Activated CD8-positive, alpha-beta T cell treated with anti-CD3 and anti-CD28 coated beads for 36 hours (primary cell): ENCODE measurements at places on chromosomes 1 and 21.

DNA sequence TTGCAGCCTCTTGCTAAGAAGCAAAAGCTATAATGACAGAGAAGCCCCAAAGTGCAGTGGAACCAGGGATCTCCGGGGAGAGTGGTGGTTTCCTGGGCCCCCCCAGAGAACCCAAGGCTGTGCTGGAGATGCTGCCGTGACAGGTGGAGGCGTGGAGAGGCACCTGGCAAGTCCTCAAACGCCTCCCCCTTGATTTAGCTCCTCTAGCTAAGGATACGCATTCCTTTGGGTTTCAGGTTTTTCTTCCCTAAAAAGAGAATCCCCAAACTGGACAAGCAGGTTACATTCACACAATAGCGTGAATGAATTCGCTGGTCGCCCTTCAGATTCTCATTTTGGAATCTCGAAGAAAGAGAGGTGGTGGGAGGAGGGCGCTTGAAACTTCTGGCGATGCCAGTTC is 853 bp upstream of the ATP1A1 start:
- peak overlapping the region; percentile 71 for H3K4me3 ChIP-seq
- H3K4me1 ChIP-seq = peaks cover 31% of the 10 kb centered on the region
- H3K36me3 ChIP-seq = peaks cover 22% of the 10 kb centered on the region
- peaks cover 2% of the 10 kb centered on the region for H3K27me3 ChIP-seq
- no peak for DNase-seq

DNA sequence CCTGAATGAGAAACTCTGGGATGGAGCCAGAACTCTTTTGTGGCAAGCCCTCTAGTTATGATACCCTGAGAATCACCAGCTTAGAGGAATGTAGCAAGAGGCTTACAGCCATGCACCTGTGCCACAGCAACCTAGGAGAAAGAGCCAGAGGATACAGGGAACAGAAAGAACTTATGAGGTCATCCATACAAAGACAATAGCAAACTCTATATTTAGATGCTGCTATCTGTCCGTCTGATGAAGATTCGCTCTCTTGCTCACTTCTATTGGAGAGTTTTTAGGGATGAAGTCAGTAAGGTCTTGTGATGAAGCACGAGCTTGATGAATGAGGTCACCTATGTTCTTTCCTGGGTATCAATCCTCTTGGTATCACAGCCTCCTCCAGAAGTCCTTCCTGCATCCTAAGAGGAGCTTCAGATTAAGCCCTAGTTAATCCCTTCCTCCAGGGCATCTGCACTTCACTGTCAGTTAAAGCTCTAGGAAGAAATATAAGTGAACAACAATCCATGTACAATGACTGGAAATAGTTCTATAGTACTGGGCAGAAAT is 185.6 kb downstream of the DAB1 start:
- DNase-seq = no peak
- no peaks in the 10 kb centered on the region for H3K36me3 ChIP-seq
- no peak overlapping the region for H3K4me3 ChIP-seq
- peaks cover 7% of the 10 kb centered on the region for H3K27me3 ChIP-seq

GRCh38 chr1:108644984-108645383 is 15.9 kb downstream of the HENMT1 start:
- H3K4me3 ChIP-seq = peak overlapping the region; percentile 55
- peak; percentile 62 for DNase-seq
- H3K4me1 ChIP-seq = peaks cover 66% of the 10 kb centered on the region

DNA sequence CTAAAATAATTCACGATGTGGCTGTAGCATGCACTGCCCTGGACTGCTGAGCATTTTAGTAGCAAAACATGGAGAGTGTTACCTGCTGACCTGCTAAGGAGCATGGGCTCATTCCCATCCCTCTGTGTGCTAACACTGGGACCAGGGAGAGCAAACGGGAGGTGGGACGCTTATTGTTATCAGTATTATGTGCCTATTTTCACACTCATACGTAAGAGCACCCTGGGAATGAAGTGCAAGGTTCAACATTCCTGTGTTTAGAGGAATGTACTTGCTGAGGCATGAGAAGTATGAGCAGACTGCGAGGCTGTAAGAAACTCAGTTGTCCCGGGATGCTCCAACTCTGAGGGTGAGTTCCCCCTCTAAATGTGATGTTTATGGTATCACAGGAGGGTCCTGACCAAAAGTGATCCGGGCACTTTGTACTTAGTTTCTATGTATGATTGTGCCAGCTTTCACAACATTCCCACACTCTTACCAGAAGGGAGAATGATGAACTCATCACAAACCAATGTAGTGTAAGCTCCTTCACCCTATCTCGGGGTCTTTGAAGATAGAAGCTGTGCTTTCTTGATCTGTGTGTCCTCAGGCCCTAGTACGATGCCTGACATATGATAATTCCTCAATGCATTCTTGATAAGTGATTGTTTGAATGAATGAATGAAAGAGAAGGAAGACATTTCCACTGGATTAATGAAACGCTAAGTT is 164.8 kb downstream of the KCNJ6 start:
- H3K27ac ChIP-seq = no peak overlapping the region
- no peaks in the 10 kb centered on the region for H3K4me1 ChIP-seq
- H3K27me3 ChIP-seq = peaks cover 6% of the 10 kb centered on the region
- no peak for DNase-seq

DNA sequence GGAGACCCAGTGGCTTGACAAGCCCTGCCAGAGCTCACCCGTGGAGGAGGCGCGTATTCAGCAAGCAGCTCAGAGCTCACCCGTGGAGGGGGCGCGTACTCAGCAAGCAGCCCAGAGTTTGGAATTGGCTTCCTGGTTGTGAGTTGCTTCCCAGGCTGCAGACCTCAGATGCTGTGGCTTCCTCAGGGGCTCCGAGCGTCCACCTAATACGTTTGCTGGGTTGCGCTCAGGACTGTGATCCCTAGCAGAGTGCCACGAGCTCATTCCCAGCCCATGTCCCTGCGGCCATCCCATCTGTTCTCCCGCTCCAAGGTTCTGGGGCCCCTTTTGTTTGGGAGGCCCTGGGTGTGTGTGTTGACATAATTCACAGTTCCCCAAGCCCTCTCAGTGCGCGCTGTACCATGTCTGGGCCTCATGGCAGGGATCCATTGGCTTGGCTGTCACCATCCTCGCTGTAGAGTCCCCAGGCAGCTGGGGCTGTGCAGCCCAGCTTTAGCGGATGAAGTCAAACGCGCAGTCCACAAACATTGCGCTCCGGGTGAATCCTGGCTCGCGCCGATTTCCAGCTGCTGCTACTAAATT is 3.6 kb downstream of the AJAP1 start:
- H3K4me1 ChIP-seq = peaks cover 17% of the 10 kb centered on the region
- peaks cover 28% of the 10 kb centered on the region for H3K27me3 ChIP-seq
- no peak for DNase-seq
- H3K36me3 ChIP-seq = no peaks in the 10 kb centered on the region
- no peak overlapping the region for H3K27ac ChIP-seq

DNA sequence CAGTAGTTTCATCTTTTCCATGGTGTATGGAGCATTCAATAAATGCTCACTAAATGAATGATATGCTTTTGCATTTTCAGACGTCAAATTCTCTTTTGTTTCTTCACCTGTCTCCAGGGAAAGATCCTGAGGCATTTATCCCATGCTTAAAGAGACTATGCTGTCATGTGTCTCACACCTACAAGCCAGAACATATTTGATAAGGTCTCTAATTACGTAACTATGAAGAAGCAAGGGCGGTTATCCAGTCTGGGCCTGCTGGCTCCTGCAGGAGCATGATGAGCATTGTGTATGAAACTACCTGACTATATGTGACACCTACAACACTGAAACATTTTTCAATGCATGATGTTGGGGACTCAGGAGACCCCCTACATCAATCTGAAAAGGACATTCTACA is 51.8 kb downstream of the FBXO42 start:
- peaks cover 27% of the 10 kb centered on the region for H3K36me3 ChIP-seq
- no peak overlapping the region for H3K4me3 ChIP-seq

- H3K27ac ChIP-seq = peak overlapping the region; percentile 73
- no peaks in the 10 kb centered on the region for H3K27me3 ChIP-seq
- H3K36me3 ChIP-seq = peaks cover 1% of the 10 kb centered on the region
Observed at GRCh38 chr1:235270625-235271024, 57.4 kb downstream of the ARID4B start.

DNA sequence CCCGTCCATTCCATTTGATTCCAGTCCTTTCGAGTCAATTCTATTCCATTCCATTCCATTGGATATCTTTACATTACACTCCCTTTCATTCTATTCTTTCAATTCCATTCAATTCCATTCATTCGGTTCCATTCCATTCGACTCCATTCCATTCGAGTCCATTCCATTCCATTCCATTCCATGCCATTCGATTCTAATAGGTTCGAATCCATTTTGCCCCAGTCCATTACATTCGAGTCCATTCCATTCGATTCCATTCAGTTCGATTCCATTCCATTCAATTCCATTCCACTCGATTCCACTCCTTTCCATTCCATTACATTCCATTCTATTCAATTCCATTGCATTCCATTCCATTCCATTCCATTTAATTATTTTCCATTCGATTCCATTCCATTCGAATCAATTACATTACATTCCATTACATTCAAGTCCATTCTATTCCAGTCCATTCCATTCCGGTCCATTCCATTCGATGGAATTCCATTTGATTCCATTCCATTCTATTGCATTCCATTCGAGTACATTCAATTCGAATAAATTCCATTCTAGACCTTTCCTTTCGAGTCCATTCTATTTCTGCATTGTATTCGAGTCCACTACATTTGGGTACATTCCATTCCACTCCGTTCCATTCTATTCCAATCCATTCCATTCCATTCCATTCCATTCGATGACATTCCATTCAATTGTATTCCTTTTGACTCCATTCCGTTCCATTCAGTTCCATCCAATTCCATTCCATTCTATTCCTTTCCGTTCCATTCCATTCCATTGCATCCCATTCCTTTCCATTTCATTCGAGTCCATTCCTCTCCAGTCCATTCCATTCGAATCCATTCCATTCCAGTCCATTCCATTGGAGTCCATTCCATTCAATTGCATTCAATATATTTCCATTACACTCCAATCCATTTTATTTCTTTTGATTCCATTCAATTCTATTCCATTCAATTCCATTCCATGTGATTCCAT is 2604.8 kb upstream of the TPTE start:
- no peak overlapping the region for H3K27ac ChIP-seq
- H3K4me1 ChIP-seq = no peaks in the 10 kb centered on the region
- H3K4me3 ChIP-seq = no peak overlapping the region
- DNase-seq = no peak

DNA sequence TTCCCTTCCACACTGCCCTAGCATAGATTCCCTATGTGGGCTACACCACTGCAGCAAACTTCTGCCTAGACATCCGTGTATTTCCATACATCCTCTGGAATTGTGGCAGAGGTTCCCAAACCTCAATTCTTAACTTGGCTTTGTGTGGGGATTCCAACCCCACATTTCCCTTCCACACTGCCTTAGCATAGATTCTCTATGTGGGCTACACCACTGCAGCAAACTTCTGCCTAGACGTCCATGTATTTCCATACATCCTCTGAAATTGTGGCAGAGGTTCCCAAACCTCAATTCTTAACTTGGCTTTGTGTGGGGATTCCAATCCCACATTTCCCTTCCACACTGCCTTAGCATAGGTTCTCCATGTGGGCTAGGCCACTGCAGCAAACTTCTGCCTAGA is 31.4 kb downstream of the ZNF670 start:
- H3K36me3 ChIP-seq = peaks cover 63% of the 10 kb centered on the region
- H3K27me3 ChIP-seq = no peaks in the 10 kb centered on the region
- H3K4me3 ChIP-seq = no peak overlapping the region
- no peaks in the 10 kb centered on the region for H3K4me1 ChIP-seq

GRCh38 chr1:240293706-240294105 is 202.0 kb downstream of the FMN2 start:
- H3K4me3 ChIP-seq = no peak overlapping the region
- H3K27me3 ChIP-seq = no peaks in the 10 kb centered on the region
- H3K36me3 ChIP-seq = no peaks in the 10 kb centered on the region
- H3K27ac ChIP-seq = no peak overlapping the region

- H3K4me3 ChIP-seq = no peak overlapping the region
- no peaks in the 10 kb centered on the region for H3K27me3 ChIP-seq
- no peak overlapping the region for H3K27ac ChIP-seq
- peaks cover 13% of the 10 kb centered on the region for H3K4me1 ChIP-seq
Observed at GRCh38 chr1:245311887-245312536, 157.2 kb downstream of the KIF26B start.

DNA sequence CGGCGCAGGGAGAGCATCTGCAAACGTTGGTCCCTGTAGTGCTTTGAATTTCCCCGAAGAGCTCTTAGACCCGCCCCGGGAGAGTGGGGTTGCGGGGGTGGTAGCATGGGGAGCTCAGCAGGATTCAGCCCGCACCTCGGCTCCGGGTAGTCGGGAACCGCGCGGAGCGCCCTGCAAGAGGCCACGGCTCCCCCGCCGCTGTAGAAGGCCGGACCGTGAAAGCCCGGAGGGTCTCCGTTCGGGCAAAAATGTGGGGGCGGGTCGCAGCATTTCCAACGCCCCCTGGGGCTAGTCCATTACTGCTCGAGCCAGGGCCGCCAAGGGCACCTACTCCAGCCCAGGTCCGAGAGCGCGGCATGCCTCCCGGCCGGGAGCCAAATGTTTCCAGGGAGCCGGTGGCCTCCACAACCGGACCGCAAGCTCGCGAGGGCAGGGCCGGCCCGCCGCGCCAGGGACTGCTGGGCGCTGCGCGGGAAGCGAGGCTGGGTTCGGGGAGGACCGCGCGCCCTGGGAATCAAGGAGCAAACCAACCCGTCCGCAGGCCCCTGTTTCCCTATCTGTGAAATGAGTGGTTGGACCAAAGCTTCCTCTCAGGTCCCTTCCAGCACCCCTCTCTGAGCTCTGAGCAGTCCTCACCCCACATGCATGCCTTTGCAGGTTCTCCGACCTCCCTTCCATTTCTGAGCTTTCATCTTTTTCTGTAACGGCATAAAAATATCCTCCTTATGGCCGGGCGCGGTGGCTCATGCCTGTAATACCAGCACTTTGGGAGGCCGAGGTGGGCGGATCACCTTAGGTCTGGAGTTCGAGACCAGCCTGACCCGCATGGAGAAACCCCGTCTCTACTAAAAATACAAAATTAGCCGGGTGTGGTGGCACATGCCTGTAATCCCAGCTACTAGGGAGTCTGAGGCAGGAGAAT is 775 bp upstream of the TMEM63A start:
- no peaks in the 10 kb centered on the region for H3K27me3 ChIP-seq
- H3K4me3 ChIP-seq = peak overlapping the region; percentile 76
- peaks cover 42% of the 10 kb centered on the region for H3K4me1 ChIP-seq
- peaks cover 2% of the 10 kb centered on the region for H3K36me3 ChIP-seq

DNA sequence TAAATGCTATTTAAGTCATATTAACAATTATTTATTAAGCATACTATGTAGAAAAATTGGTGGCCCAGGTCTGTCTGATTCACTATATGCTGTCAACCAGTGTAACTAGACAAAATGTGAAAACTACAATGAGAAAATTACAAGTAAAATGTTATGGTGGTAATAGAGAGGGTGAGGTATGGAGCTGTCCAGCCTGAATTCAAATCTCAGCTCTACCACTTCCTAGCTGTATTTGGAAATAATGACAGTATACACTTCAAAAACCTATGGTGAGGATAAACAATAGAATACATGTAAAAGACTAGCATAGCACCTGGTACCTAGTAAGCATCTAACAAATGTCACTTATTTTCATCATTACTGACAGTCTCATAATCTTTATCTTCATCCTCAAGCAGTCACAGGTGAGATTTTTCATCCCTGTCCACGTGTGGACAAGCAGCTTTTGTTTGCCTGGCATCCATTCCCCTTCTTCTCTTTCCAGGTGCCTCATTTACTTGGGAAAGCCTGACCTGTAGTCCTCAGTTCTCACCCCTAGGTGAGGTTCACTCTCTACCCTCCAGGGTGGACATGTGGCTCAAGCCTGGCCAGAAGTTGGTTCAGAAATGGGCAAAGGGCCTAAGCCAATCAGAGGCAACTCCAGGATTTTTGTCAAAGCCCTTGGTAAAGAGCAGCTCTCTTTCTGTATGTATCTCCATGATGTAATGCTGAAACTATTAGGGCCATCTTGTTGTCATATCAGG is 29.5 kb downstream of the EGLN1 start:
- peaks cover 66% of the 10 kb centered on the region for H3K4me1 ChIP-seq
- DNase-seq = no peak
- no peak overlapping the region for H3K27ac ChIP-seq
- H3K27me3 ChIP-seq = no peaks in the 10 kb centered on the region
